Small intestine (tissue), 16 donors: ENCODE measurements at places on chromosomes 12 and 14.

- DNase-seq: no peak
Measured at GRCh38 chr14:55744321-55744720, 164.3 kb downstream of the KTN1 start.

GRCh38 chr12:12439636-12440035, 82.8 kb downstream of the BORCS5 start:
- DNase-seq: no peak

GRCh38 chr12:112116232-112117060, 7.9 kb upstream of the NAA25 start:
- DNase-seq: peak; percentile 84

- DNase-seq: no peak
Measured at GRCh38 chr12:94699801-94700200, 49.4 kb upstream of the TMCC3 start.

- no peak for DNase-seq
Measured at GRCh38 chr14:99258341-99258861, 13.6 kb downstream of the BCL11B start.

- no peak for DNase-seq
Measured at GRCh38 chr14:54493293-54493692, 4.5 kb upstream of the GMFB start.

DNA sequence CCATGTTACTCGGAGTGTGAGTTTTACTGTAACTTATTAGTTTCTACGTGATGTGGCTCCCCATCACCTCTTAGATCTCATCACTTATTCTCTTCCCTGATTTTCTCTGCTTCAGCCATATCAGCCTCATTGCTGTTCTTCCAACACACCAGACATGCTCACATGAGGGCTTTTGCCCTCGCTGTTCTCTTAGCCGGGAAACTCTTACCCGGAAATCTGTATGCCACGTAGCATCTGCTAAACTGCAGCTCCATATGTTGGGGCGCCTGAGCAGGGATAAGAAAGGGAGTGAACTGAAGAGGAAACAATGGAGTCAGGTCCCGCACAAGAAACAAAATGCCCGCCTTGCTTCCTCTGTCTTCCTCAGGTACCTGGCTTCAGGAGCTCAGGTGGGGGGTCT, 16.6 kb downstream of the SMUG1 start:
- DNase-seq: no peak

GRCh38 chr14:88036422-88036821, 31.5 kb downstream of the GPR65 start:
- DNase-seq: no peak

DNA sequence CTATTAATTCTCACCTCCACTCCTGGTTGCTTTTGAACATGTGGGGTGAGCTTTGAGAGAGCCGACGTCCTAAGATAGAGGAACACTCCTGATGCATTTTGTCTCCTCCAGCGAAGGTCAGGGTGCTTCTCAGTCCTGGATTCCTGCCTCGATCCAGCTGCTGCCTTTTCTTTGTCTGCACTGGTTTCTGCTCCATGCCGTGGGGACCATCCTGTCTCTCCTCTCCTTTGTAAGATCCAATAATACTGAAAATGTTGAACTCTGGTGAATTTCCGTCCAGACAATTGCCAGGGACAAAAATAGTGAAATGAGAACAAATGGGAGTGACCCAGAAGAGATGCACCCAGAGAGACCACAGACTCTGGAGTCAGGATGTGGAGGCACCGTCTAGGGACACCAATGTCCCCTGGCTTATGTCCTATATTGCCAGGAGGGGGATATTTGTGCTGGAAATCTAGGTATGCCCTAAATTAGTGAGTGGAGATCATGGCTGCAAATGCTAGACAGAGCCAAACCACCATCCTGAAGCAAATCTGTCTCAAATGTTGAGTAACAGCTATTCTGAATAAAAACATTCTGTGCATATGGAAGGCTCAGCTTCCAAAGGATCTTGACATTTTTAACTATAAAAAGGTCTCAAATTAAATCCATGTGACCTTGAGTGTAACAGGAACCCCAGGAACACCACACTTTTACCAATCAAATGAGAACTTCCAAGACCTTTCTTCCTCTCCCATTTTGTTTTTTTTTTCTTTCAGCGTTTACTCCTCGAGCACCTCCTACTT, 170.9 kb downstream of the PPM1H start:
- no peak for DNase-seq

- no peak for DNase-seq
Measured at GRCh38 chr12:103314786-103315185, 181.0 kb downstream of the C12orf42 start.

GRCh38 chr14:68141281-68142088, 321.9 kb downstream of the RAD51B start:
- DNase-seq: peak; percentile 18

DNA sequence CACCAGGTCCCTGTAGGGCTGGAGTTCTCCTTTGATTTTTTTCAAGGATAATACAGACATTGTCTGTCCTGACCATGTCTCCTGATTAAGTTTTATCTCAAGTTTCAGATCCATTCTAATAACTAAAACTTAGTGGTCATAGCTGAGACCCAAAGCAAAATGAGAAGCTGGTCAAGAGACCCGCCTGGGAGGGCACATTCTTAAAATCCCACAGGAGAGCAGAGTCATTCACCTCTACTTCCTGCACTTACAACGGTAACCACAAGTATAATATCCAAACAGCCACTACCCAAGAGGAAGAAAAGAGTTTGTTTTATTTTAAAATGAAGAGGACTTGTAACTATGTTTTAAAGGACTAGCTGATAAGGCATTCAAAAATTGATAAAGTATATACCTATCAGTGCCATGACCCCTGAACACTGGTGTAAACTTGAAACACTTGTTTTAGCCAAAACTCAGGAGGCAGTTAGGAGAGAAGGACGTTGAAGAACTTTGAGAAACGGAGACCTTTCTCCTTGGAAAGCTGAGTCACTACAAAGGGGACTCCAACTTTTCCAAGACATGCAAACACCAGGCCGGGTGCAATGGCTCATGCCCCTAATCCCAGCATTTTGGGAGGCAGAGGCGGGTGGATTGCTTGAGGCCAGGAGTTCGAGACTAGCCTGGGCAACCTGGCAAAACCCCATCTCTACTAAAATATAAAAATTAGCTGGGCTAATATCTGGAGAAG, 478.2 kb downstream of the GLT1D1 start:
- no peak for DNase-seq

DNA sequence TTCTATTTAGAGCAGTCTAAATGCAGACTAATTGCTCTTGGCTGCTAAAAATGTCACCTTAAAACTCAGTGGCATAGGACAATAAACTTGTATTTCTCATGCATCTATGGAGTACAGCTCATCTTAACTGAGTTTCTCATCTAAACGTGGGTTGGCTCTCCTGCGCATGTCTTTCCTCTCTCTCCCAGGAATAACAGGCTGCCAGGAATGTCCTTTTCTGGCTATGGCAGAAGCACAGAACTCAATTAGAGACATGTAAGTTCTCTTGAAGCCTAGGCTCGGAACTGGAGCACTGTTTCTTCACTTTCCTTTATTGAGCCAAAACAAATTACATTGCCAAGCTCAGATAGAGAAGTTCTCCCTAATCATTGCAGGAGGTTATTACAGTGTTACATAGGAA, 722.3 kb upstream of the FLRT2 start:
- no peak for DNase-seq

DNA sequence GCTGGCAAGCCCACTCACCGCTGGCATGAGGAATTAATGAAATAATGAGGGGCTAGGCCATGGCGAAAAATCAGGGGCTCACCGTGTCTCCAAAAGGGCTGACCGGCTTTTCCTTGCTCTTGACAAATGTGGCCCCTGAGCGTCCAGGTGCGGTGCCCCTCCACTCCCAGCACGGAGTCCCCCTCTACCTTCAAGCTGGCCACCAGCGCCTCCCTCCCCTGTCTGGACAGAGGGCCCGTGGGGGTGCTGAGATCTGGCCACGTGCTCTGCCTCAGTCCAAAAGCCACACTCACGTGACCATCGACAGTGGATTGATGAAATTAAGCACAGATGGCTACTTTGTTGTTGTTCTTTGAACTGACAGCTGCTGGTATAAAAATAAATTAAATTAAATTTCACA, 78.8 kb upstream of the BCL11B start:
- DNase-seq: no peak

DNA sequence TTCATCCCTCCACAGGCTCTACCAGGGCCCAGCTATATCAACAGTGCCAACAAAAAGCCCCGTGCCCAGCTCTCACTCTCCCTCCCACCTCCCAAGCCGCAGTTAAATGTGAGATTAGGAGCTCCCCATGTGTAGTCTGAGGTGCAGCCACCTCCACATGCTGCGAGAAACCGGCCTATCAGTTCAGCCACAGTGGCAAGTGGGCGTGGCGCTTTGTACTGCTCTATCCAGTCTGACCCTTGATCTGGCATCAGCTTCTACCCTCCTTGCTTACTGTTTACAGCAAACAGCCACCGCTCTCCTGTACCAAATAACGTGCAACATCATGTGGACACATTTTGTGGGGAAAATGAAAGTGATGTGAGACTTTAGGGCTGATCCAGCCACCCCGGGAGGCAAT, 1.7 kb downstream of the PLEK2 start:
- DNase-seq: peak; percentile 95

- no peak for DNase-seq
Measured at GRCh38 chr14:92421751-92422150, 91.8 kb upstream of the RIN3 start.

DNA sequence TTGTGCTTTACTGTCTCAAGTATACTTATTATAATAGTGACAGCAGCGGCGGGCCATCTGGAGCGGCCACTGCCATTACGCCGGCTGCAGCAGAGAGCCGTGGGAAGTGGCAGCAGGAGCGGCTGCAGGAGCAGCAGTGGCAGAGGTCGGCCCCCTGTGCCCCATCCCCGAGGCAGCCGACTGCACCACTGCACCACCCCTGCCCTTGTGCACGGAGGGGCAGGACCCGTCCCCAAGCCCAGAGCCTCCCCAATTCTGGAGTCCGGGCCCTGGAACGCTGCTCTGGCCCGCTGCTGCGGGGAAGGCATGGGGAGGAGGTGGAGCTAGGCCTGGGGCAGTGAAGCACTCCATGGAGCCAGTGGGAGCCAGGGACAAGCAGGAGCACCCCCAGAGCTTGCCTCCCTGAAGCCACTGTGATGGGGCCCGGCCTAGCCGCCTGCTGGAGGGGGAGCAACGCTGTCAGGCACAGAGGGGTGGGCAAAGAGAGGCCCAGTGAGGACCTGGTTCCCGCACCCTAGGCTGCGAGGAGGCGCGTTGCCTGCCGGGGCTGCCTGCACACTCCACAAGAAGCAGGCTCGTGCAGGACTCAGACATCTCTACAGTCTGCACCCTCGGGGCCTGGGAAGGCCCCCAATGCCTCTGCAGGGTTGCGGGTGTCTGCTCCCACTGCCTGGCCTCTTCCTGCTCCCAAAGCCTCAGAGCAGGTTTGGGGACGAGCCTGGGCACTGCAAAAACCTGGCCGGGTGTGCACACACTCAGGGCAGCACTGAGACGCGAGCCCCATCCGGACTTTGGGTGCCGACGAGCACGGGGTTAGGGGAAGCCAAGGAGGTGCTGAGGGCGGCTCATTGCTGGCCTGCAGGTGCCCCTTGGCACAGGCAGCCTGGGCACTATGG, 74.2 kb upstream of the RASSF8 start:
- no peak for DNase-seq

DNA sequence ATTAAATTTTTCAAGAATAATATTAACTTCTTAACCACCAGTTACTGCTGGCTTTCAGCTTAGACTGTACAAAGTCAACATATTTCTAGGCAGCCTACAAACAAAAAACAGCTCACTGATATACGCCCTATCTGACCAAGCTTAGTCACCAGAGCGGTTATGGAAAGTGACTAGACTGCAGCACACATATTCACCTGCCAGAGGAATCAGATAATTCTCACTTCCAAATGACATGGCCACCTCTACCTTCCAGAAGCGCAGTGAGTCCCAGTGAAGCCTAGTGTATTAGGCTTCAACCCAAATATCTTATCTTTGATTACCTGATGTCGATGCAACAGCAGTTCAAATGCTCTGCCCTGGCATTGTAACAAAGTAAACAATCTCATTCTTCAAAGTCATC, 8.5 kb downstream of the STXBP6 start:
- peak; percentile 95 for DNase-seq

GRCh38 chr14:99604766-99605298, 825 bp upstream of the CCDC85C start:
- peak; percentile 36 for DNase-seq

DNA sequence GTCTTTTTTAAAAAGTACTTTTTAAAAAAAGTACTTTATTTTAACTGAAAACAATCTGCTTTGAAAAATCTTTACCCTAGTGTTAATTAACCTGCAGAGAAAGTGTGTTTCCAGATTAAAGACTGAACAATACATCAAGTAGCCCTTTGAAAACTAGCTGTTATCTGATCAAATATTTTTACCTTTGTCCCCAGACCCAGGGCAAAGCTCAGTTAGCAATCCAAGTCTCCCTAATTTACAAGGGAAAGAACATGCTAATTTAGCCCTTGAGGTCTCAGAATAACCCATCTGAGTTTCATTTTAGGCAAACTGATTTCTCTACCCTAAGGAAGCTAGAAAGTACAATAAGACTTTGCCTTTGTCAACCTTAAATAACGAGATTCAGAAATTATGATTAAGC, 91.2 kb downstream of the PPM1H start:
- DNase-seq: peak; percentile 43

DNA sequence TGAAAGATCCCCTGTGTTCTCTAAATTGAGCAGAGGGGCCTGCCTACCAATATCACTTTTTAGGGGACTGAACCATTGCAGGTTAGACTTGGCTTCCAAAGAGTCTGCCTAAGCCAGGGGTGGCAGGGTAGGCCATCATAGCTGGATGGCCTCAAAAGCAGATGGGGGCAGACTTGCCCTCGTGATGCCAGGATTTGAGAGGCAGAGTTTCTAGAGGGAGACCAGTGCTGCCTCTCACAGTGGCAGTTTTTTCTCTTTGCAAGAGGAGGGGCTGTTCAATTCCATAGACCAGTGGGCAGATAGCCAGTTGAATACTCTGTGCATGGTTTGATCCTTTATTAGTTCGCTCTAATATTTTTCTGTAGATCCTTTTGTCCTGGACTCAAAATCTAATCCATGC, 23.8 kb upstream of the SMCO2 start:
- no peak for DNase-seq

DNA sequence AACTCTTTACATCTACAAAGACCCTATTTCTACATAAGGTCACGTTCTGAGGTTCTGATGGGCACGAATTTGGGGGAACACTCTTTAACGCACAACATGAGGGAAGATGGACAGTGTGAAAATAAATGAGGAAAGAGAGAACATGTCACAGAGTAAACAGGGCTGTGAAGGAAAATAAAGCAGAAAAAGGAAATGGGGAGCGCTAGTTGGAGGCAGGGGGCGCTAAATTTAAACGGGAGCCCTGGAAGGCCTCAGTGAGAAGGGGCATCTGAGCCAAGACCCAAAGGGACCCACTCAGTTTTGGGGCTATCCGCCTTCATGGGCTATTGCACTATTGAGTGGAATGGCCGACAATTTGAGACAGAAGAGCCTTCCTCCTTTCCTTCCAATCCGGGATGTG, 50.5 kb downstream of the PLXNC1 start:
- no peak for DNase-seq

- peak; percentile 3 for DNase-seq
Measured at GRCh38 chr12:104177663-104178501, 37.7 kb upstream of the TXNRD1 start.

- DNase-seq: peak; percentile 44
Measured at GRCh38 chr14:22427771-22428231, 161.2 kb downstream of the DAD1 start.

GRCh38 chr12:25286837-25287236, 36.1 kb upstream of the KRAS start:
- no peak for DNase-seq

- DNase-seq: no peak
Measured at GRCh38 chr12:105433804-105434203, 103.3 kb downstream of the C12orf75 start.
